ENCODE measurements at places on chromosomes 5 and 9.

DNA sequence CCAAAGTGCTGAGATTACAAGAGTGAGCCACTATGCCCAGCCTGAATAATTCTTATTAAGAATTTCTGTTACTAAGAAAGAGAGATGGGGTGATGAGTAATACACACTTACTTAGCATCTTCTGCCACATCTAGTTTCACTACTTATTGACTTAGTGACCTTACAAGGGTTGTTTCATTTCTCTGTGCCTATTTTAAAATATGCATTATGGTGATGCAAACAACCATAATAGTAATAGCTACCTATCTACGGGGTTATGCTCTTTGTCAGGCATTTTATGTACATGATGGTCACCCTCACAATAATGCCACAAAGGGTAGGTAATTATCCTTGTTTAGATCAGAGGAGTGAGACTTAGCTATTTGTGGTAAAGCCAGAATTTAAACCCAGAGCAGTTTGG, 499.0 kb upstream of the SGCD start:
- no peak for DNase-seq

- DNase-seq, result no peak
Measured at GRCh38 chr9:27784847-27785713, 211.8 kb upstream of the C9orf72 start.

DNA sequence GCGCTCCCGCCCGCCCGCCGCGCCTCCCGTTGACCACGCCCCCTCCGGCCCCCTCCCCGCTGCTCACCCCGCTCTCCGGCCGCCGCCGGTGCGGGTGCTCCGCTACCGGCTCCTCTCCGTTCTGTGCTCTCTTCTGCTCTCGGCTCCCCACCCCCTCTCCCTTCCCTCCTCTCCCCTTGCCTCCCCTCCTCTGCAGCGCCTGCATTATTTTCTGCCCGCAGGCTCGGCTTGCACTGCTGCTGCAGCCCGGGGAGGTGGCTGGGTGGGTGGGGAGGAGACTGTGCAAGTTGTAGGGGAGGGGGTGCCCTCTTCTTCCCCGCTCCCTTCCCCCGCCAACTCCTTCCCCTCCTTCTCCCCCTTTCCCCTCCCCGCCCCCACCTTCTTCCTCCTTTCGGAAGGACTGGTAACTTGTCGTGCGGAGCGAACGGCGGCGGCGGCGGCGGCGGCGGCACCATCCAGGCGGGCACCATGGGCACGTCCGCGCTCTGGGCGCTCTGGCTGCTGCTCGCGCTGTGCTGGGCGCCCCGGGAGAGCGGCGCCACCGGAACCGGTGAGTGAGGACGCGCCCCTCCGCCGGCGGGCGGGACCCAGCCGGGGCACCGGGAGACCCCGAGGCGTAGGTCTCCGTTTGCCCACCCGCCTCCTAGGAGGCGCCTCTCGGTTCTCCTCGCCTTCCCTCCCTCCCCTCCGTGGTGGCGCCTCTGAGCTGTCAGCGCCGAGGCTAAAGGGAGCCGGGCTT, at the start of gene VLDLR:
Gene VLDLR, plus strand, starts transcription at position 66 of the 739 bp plus-strand sequence. Its CDS starts 403 bp downstream, at position 469.
- no peak for DNase-seq

- no peak for DNase-seq
Measured at GRCh38 chr5:125199968-125200865, 453.8 kb upstream of the ZNF608 start.

- DNase-seq, result no peak
Measured at GRCh38 chr5:151130922-151131891, 26.4 kb downstream of the ANXA6 start.

DNA sequence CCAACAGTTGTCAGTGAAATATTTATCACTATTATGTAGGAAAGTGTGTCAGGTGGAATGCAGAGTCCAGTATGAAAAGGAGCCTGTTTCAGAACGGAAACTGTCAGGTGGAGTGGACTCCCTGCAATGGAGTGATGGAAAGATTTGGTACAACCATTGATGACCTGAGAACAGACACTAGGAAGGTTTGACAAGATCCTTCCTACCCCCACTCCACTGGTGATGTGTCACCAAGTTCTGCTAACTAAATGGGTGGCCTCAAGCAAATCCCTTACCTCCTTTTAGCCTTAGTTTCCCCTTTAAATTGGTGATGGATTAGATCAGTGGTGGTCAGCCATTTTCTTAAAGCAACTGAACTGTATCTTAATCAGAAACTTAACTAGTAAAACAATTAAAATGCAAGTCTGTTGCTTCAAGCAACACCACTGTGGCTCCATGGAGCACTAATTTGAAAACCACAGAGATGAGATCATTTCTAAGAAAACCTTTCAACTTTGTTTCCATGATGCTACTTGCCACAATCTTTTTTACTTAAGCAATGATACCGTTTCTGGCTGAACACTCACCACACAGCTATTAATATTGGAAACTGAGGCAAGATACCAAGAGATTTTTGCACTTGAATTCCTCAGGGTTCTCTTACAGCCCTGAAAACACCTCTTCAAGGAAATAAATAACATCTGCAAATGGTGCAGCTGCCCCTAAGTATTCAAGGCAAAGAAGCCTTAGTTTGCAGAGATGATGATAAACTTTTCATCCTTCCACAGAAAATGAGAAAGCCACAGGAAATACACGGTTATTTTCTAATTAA, 140.6 kb downstream of the ERCC6L2 start:
- DNase-seq, result peak; percentile 58

GRCh38 chr5:95441636-95442035, 50.5 kb downstream of the FAM81B start:
- no peak for DNase-seq

DNA sequence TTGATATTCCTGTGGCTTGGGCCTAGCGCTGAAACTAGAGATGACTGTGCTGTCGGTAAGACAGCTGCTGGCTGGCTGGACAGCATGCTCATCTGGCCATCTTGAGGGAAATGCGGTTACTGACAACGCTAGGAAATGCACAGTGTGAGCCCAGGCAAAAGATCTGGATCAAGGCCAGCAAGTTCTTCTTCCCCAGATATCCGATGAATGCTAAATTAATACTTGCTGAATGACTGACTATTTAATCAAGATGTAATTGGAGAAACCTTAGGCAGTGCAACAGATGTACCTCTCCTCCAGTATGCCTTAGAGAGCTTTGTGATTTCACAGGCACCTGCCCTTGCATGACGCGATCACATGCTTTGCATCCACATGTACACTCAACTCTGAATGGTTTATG, 659.1 kb downstream of the EFNA5 start:
- DNase-seq, result no peak

GRCh38 chr5:163712011-163712410, 206.6 kb downstream of the MAT2B start:
- no peak for DNase-seq

- peak; percentile 28 for DNase-seq
Measured at GRCh38 chr5:64811050-64811640, 42.4 kb downstream of the CWC27 start.

DNA sequence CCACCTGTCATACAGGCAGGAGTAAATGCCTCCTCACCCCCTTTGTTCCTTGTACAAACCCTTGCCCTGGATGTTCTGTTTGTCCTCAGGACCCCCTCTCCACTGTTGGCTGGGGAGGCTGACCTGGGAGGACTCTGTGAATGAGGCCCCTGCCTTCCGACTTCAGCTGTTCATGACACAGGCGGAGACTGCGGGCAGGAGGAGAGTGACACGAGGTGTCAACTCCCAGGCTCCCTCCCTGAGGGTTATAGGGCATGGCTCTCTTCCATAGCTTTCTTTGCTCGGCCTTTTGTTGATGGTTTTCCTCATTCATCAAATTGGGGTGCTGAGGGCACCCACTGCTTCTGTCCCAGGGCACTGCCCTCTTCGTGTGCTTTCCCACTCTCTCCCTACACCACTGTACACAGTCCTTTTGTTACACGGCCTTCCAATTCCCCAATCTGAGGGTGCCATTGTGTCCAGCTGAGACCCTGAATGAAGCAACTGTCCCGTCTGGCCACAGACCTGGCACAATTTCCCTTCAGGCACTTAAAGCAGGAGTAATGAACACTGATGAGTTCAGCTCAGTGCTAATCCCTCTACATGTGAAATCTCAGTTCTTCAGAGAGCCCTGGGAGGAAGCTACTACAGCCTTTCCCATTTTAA, 33.8 kb downstream of the KCNIP1 start:
- DNase-seq, result no peak

- no peak for DNase-seq
Measured at GRCh38 chr9:90919883-90920282, 118.3 kb downstream of the SYK start.

- no peak for DNase-seq
Measured at GRCh38 chr5:85225388-85225787, 840.7 kb upstream of the EDIL3 start.

- DNase-seq, result no peak
Measured at GRCh38 chr9:34502471-34502870, 20.3 kb downstream of the ENHO start.

- DNase-seq, result no peak
Measured at GRCh38 chr9:76615177-76615603, 149.0 kb upstream of the PCA3 start.

DNA sequence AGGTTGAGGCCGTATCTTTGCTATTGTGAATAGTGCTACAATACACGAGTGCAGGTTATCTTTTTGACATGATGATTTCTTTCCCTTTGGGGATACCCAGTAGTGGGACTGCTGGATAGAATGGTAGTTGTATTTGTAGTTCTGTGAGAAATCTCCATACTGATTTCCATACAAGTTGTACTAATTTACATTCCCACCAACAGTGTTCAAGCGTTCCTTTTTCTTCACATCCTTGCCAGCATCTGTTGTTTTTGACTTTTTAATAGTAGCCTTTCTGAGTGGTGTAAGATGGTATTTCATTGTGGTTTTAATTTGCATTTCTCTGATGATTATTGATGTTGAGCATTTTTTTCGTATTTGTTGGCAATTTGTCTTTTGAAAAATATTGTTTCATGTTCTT, 41.4 kb downstream of the CNOT6 start:
- no peak for DNase-seq

DNA sequence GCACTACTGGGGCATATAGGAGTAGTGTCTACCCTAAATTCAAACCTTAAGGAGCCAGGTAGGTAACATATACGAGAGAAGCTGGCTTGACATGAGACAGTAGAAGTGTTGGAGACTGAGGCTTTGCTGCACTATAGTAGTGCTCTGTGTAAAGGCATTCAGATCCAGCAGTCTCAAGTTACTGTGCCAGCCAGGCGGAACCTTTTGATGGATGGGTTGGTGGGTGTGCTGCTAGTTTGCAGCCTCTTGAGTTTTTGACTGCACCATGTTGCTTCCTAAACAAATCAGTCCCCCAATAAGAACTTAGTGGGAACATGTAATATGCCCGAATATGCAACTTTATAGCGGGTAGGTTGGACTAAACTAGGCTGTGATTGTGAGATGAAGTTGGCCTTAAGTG, 1.5 kb downstream of the CLTA start:
- no peak for DNase-seq

GRCh38 chr5:93821891-93822415, 80.6 kb upstream of the POU5F2 start:
- DNase-seq, result no peak

DNA sequence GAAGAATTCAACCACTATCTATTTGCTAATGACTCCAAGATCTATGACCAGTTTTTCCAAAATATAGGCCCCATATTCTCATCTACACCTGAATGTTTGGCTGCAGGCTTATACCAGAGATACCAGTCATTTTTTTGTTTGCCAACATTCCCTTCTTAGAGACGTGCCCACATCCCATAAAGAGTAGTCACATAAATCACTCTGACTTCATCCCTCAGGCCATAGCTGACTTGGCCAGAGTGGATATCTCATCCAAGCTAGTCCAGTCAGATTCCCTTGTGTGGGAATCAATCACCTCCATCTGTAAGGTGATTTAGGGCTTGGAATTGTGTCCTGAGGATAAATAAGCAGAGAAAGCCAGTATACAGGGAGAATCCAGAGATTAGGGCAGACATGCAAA, 124.3 kb upstream of the SLC24A2 start:
- no peak for DNase-seq

DNA sequence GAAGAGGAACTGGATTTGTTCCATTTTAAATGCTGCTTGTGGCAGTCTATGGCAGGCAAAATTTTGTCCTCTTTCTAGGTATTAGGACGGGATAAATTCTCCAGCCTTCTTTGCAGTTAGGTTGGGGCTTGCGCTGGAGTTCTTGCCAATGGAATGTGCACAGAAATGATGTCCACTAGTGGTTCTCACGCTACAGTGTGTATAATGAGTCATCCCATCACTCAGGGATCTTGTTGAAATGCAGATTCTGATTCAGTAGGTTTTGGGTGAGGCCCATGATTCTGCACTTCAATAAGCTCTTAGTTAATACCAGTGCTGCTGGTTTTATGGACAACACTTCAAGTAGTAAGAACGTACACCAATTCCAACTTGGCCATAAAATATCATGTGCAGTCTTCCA, 317.6 kb upstream of the KLF4 start:
- no peak for DNase-seq

- DNase-seq, result no peak
Measured at GRCh38 chr9:88889386-88889785, 101.9 kb upstream of the S1PR3 start.

DNA sequence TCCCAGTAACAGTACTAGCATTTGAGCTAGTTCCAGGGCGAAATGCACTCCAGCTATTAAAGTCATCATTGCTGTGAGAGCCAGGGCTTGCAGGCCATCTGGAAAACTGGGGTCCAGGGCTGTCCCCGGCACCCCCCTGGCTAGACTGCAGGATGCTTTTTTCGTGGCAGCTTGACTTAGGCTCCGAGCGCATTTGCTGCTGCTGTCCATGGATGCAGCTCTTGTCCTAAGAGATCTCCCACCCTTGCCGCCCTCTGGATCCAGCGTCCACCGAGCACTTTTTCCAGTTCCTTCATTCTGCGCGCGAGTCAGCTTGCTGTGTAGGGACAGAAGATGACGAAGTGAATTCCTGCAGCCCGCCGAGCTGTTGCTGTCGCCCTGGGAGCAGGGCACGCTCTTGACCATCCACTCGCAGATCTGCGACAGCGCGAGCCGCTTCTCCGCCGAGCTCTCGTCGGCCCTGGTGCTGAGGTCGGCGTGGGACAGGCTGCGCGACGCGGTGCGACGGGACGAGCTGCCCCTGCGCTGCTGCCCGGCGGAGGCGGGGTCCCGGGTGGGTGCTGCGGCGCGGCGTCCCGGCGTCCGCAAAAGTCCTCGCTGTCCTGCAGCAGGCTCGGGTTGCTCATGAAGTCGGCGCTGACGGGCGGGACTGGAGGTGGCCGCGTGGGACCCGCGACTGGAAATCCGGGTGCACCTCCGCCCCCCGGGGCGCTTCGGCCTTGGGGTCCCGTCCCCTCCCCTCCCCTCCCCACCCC, 30.7 kb downstream of the OR2V1 start:
- no peak for DNase-seq

GRCh38 chr5:37770786-37771185, 69.1 kb downstream of the GDNF start:
- DNase-seq, result no peak

DNA sequence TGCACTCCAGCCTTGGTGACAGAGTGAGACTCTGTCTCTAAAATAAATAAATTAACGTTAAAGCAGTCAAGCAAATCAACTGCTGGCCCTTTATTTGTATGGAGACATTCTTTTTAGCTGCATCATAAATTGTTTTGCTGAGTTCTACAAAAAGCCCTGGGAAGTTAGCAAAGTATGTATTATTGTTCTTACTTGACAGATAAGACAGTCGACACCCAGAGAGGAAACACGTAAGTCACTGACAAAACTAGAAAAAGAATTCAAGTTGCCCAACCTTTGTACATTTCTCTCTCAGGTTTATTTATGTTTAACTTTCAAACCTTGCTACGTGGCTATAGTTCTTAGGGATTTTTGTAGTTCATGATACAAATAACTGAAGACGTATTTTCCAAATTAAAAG, 40.4 kb upstream of the MACIR start:
- no peak for DNase-seq

GRCh38 chr5:61431923-61432620, 100.0 kb downstream of the ZSWIM6 start:
- no peak for DNase-seq

Data from central memory CD4-positive, alpha-beta T cell (primary cell).